COR-L47 (cell line): ENCODE measurements at places on chromosomes 5 and 9.

DNA sequence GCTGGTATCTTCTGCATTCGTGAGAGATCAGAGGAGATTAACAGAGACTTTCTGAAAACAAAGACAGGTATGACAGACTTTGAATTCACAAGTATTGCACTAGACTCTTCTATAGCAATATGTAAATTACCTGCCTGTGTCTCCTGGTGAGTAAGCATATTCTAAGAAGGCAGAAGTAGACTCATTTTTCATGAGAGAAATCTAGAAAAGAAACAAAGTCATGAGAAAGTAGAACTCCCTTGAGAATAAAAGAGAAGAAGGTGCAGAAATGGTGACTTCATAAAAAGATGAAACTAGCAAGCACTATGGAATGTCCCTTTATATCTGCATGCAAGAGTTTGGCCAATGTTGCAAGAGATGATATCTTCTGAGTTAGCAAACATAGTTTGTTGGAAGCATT, 419.8 kb downstream of the DMRT2 start:
- DNase-seq = no peak

GRCh38 chr5:133938929-133939328, 29.5 kb downstream of the C5orf15 start:
- no peak for DNase-seq

GRCh38 chr5:756171-756570, 28.4 kb downstream of the ZDHHC11B start:
- no peak for DNase-seq

DNA sequence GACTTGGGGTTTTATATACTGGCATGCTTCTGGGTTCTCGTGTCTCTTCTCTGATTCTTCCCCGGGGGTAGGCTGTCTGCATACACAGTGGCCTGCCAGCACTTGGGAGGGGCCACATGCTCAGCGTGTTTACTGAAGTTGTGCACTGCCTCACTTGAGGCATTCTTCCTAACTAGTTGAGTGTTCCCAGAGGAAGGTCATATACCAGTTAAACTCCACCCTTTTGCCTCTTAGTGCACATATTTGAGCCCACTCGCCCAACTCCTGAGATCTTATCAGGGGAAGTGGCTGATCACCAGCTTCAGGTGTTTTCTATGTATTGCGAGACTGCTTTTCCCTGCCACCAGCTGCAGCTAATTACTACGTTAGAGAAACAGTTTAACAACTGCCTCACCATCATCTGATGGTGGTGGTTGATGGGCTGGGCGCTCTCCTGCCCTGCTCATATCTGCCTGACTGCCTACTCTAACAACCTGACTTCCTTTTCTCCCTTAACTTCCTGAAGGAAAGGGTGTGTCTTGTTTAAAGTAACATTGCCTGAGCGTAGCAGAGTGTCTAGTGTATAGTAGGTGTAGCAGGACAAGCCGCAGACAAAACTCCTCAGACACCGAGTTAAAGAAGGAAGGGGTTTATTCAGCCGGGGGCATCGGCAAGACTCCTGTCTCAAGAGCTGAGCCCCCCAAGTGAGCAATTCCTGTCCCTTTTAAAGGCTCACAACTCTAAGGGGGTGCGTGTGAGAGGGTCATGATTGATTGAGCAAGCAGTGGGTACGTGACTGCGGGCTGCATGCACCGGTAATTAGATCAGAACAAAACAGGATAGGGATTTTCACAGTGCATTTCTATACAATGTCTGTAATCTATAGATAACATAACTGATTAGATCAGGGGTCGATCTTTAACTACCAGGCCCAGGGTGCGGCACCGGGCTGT, 60.1 kb upstream of the CLINT1 start:
- peak; percentile 20 for DNase-seq

DNA sequence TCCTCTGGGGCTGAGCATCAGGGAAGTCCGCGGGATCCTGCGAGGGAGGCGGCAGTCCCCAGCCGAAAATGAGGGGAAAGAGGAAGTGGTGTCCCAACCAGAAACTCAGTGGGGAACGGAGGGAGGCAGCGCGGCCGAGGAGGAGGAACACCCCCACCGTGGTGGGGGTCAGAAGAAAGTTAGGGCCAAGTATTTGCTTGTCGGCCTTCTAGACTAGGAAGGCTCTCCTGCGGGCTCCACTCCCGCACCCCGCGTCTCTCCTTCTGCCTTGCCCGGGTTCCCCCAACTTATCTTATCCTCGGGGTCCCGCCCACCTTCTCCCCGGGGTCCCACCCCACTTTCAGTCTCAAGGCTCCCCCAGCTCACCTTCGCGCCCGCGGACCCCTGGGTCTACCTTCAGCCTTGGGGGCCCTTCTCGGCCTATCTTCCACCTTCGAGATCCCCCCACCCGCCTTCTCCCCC, 557 bp upstream of the PHF2 start:
- no peak for DNase-seq

DNA sequence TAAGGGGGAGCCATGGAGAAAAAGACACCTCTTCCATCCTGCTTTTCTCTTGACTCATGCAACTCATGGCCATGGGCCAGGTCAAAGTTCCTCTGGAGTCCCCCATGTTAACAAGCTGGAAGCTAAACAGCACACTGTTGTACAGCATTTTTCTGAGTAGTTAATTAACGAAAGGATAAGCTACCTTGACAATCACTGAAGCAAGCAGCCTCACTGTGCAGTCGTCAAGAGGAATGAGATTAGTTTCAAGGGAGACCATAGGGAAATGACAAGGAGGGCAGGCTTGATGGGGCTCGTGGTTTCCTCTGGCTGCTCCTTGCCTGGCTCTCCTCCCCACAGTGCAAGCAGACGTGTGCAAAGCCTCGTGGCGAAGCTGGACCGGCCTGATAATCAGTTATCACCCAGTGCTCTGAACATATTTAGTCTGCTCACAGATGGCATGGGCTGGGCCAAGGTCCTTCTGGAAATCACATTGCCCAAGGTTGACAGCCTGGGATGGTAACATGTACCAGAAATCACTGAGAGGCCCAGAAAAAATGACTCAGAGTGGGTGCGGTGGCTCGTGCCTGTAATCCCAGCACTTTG, 209.5 kb downstream of the SLIT3 start:
- DNase-seq = no peak

DNA sequence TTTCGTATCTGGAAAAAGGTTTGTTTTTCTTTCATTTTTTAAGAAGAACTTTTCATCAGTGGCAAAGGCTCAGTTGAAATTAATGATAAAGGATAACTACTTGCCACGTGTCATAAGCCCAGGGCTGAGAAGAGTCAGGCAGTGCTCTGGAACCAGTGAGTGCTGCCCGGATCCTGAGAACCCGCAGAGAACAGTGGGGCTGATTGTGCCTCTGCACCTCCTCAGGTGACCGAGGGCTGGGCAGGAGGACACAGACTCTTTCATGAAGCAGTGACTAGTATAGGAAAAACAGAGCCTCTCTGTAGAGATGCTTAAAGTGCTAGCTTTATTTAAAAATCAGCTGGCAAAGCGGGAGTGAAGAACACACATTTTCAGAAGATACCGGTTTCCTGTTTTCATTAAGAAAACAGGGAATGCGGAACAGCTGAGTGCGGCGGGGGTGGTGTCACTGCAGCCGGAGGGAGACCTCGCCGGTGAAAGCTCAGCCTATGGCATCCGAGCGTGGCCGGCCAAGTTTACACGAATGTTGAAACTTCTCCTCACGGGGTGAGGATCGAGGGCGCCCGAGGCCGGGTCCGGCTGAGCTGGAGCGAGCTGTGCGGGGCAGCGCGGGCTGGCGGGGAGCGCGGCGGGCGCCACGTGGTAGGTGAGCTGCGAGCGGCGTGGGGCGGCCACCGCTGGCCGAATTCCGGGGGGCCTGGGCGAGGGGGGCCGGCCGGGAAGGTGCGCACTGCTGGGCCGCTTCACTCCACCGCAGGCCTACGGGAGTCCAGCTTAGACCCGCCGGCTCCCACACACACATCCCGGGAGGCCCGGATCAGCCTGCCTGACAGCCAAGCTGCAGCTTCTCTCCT, 134.7 kb upstream of the DMRT1 start:
- no peak for DNase-seq

- DNase-seq = no peak
Observed at GRCh38 chr9:9478741-9479140, 1134.1 kb downstream of the PTPRD start.

- DNase-seq = peak; percentile 37
Observed at GRCh38 chr9:3027210-3027609, 183.3 kb upstream of the PUM3 start.

DNA sequence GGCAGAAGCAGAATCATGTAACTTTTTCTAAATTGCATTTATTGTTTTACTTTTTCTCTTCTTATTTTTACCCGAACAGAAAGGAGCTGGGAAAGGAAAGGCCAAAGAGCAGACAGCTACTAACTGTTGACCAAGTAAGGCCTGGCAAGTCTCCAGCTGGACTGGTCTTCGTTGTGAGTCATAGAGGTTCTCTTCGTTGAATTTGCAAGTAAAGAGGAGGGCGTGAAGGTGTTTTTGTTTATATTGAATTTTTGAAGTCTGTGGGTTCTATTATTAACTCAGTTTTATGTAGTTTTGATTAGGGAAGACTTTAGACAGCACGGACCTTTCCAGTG, 416.5 kb upstream of the CCNH start:
- peak; percentile 31 for DNase-seq

DNA sequence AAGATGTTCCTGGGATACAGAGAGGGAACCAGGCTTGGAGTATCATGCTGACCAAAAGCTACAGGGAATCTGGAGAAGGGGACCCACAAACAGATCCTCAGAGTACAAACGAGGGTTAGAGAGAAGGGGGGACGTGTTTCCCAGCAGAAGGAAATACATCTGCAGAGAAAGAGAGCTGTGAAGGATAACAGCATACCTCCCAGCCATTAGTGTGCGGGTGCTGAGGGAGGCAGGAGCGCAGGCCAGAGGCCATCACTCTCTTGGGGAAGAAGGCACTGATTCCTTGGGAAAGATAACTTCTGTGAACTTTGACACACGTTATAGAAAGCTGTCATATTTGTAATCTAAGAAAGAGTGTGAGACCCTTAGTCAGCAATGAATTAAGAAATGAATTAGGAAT, 96.9 kb downstream of the KCNN2 start:
- no peak for DNase-seq

DNA sequence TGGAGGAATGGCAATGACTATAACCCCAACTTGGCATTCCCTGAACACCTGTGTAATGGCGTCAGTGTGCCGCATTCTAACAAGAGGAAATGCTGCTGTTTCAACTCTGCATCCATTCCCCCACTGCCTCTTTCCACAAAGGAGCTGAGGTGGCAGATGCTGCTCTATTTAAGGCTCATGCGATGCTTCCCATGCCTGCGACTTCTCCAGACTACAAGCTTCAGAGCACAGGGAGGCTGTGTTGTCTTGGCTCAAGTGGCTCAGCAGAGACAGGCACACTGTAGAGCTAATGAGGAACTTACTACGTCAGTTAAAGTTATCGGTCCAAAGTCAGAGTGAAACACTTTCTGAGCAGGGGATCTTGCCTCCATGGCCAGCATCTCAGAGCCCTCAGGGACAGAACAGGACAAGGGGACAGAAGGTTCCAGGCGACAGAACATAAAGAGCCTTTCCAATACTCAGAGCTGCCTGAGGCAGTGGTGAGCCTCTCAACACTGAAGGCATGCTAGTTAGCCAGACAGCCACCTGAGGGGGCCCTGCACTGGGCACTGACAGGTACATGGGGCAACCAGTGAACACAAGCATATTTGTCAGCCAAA, 21.8 kb downstream of the TNIP1 start:
- DNase-seq = no peak

GRCh38 chr5:14405267-14405666, 176.3 kb upstream of the OTULINL start:
- DNase-seq = no peak

GRCh38 chr5:142317173-142317572, 7.6 kb downstream of the SPRY4 start:
- DNase-seq = no peak

DNA sequence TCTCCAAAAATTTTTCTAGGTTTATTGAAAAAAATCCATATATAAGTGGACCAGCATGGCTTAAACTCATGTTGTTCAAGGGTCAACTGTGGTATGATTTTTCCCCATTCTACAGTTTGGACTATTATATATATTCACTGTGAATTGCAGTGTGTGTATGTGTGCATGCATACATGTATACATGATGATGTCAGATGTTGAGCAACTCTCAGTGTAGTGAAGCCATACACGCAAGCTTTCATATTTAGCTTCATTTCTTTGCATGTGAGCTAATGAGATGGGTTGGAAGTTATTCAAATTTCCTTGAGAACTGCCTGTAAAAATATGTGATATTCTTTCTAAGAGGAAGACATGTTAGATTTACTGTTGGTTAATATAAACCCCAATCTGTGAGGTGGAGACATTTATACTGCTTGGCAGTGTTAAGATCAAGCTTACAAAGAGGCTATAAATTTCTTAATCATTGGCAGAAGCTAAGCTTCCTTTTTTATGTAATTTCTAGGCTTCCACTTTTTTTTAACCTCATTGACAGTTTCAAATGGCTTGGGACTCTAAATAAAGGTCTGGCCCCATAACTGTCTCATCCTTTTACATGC, 134.8 kb downstream of the GABRG2 start:
- no peak for DNase-seq

DNA sequence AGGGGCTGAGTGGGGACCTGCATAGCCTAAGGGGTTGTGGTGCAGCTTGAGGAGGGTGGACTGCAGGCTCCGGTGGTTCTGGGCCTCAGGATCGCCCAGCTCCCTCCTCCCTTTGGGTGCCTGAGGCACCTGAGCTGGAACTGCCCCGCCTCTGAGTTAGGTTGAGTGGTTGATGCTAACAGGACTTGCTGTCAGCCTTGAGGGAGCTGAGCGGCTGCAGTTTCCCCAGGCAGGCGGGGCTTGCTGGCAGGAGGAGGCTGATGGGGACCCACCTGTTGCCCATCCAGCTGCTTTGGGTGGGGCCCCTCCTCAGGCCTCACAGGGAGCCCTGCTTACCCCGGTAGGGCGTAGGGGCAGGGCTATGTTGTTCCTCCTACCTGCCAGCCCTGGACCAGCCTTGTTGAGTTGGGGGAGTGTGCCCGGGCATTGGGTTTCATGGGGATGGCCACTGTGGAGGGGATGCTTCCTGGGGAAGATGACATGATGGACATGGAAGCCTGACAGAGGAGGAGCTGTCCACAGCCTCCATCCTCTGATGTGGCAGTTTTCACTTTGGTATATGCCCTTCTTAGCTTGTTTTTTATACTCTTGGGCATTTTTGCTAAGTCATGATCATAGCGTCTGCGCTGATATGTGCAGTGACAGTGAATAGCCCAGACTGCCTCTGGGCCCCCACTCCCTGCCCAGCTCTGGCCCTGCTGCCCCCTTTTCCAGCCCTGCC, 14.3 kb downstream of the WNK2 start:
- no peak for DNase-seq

DNA sequence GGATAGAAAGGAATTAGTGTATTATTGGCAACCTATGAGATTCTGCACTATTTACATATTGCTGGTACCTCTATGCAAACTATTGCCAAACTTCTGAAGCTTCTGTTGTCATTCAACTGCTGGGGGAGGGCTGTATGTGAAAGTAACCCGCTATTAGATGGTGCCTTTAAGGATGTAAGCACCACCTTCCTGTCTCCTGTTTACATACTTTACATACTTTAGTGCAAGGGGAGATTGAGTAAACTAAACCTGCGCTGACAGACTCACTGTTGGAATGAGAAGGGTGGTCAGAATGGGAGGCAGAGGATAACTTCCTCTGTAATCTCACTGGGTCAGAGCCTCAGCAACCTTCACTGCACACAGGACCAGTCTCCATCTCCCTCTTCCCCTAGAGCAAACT, 123.8 kb downstream of the NR3C1 start:
- DNase-seq = no peak
